ENCODE measurements at places on chromosomes 3 and 15. TPM values are rescaled to one million over a fixed set of nuclear protein-coding genes. Genes with fewer than 3 reads are reported as not detected.

Gene LRRIQ4
- not detected for total RNA-seq

Gene ATP13A5
- not detected for total RNA-seq

Gene C15orf61
- total RNA-seq = 13.8 TPM

Gene PEX5L
- 0.41 TPM for total RNA-seq

Gene GOLGA6L10
- 0.33 TPM for total RNA-seq

Gene SPTSSB
- 0.25 TPM for total RNA-seq

Gene C3orf49
- not detected for total RNA-seq
